Dorsolateral prefrontal cortex (tissue), 122 donors: ENCODE measurements at places on chromosomes 5 and 9. TPM values are rescaled to one million over a fixed set of nuclear protein-coding genes. Genes with fewer than 3 reads are reported as not detected.

CCL19 gene
- total RNA-seq = 1.4 TPM

RABGAP1 gene
- 150 TPM for total RNA-seq

FAM78A gene
- total RNA-seq = 14.9 TPM

INPP5E gene
- 27.1 TPM for total RNA-seq

TMEM245 gene
- total RNA-seq = 84.9 TPM
